Stimulated activated effector memory CD8-positive, alpha-beta T cell treated with anti-CD3 and anti-CD28 coated beads, Interleukin-12 subunit alpha, Interleukin-12 subunit beta, amount 100 ng/mL, for 72 hours (primary cell): ENCODE measurements at places on chromosomes 6 and 20.

DNA sequence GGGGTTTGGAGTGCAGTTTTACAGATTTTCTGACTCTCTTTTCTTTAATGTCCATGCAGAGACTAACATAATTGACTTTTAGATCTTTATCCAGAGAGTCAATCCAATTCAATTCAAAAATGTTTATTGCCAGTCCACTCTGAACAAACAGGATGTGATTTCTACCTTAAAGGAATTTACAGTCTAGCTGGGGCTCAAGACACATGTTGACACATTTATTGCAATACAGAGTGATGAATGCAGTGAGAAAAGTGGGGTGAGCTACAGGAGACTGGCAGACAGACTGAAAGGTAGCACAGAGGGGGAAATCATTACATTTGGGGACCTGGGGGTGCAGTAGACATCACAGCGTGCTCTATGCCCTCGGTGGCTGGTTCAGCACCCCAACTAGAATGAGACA, 193.9 kb downstream of the SLC24A3 start:
- no peak for DNase-seq

GRCh38 chr6:144334150-144334708, 49.1 kb downstream of the UTRN start:
- peak; percentile 36 for DNase-seq

GRCh38 chr6:14211562-14211942, 94.0 kb downstream of the CD83 start:
- DNase-seq: no peak

- DNase-seq: no peak
Observed at GRCh38 chr20:50417023-50417329, 93.2 kb upstream of the PTPN1 start.

DNA sequence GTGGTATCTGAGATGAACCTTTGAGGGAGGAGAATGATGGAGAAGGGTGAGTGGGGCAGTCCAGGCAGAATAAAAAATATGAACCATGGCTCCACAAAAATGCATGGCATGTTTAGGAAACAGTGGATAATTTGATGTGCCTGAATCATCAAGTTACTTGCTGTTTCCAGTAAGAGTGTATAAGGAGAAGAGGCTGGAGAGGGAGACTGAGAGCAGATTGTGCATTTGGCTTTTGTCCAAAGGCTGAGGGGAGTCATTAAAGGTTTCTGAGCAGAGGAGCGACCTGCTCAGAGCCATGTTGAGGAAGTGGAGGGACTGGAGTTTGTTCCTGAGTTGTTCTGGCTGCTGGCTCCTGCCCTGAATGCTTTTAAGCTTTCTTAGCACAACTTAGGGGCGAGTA, 6.1 kb downstream of the MMP24 start:
- no peak for DNase-seq

DNA sequence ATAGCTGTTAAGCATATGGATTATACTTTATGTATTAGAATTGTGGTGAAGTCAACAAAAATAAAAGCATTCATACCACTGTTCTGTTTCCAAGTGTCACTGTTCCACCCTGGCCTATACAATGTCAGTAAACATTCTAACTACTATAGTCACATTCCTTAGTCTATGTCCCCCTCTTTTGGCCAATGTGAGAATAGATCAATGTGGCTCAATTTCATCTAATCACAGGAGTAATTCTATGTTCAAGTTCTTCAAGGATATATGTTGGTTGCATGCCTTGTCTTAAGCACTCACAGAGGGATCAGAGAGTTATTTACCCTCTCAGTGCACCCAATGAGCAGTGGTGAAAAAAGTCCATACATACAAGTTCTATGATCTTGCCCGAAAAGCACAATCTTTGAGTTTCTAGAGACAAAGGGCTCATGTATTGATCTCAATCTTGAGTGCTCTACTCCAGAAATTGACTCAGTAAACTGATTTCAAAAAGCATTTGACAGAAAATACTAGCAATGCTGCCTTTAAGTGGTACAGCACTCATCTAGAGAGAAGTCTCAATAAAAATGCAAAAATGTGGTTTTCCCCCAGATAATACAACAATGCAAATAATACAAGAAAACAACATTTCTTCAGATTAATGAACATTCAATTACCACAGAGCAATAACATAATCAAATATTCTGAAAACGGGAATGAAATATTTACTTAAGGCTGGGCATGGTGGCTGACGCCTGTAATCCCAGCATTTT, 16.5 kb downstream of the SMLR1 start:
- DNase-seq: no peak

GRCh38 chr6:97174471-97174870, 108.5 kb downstream of the MMS22L start:
- no peak for DNase-seq

DNA sequence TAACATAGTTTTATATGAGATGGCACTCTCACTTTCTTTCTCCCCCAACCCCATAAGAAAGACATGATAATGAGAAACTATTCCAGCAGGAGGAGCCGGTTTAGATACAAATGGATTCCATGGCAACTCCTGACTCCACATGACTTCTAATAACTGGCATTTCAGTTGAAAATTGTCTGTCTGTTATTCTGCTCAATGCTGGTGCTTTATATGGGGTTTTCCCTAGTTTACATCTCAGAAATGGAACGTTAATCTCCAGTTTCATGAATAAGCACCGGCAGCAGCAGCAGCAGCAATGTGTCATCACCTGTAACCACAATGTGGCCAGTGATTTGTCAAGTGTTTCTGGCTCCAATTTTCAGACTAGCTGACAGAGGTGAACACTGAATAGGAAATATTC, 8.0 kb upstream of the SIM1 start:
- peak; percentile 58 for DNase-seq

- no peak for DNase-seq
Observed at GRCh38 chr20:4326195-4327065, 311.1 kb upstream of the RNF24 start.

DNA sequence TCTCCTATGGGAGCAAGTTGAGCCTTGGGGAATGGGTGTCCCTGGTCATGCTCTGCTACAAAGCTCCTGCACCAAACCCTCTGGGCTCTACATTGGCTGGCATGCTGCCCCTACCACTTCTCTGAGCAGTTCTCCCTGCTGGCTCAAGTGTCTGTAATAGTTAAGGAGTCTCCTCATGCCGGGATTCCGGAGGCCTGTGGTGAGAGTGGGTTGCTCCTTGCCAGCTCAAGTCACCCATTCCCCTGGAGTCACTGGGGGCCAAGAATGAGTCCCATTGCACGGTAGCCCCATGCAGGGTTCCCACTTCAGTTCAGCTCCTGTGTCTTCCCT, 173.9 kb downstream of the PRDM13 start:
- no peak for DNase-seq

GRCh38 chr6:37967651-37968050, 148.1 kb downstream of the ZFAND3 start:
- no peak for DNase-seq
